Suppressor macrophage treated with lipopolysaccharide for 4 hours (primary cell): ENCODE measurements at places on chromosomes 11 and 22.
A peak's percentile ranks its signal among the peaks of the same experiment; 100 is the strongest.

GRCh38 chr11:119626871-119627270 lies 102.1 kb downstream of the NECTIN1 start:
- DNase-seq = no peak

GRCh38 chr11:103358251-103358650 lies 249.0 kb downstream of the DYNC2H1 start:
- no peak for DNase-seq

DNA sequence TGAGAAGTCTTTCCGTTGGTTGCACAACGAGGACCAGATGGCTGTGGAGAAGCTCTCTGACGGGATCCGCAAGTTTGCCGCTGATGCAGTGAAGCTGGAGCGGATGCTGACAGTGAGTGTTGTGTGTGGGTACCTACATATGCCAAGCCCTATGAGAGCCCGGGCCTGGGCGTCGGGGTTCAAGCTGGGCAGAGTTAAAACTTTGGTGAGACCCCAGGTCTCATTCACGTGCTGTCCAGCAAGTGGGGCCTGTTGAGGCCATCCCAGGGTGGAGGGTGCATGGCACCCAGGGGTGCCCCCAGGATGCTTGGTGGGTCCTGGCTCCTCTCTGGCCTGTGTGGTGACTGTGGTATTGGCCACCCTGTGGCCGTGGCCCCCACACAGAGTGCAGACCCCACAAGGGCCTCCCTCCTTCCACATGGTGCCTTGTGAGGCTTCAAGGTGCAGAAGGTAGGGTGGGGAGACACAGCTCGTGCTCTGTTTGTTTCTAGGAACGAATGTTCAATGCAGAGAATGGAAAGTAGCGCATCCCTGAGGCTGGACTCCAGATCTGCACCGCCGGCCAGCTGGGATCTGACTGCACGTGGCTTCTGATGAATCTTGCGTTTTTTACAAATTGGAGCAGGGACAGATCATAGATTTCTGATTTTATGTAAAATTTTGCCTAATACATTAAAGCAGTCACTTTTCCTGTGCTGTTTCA lies 12.8 kb downstream of the GATD1 start:
- no peak for DNase-seq

- no peak for DNase-seq
Measured at GRCh38 chr11:62682518-62682917, 3.6 kb upstream of the UBXN1 start.

DNA sequence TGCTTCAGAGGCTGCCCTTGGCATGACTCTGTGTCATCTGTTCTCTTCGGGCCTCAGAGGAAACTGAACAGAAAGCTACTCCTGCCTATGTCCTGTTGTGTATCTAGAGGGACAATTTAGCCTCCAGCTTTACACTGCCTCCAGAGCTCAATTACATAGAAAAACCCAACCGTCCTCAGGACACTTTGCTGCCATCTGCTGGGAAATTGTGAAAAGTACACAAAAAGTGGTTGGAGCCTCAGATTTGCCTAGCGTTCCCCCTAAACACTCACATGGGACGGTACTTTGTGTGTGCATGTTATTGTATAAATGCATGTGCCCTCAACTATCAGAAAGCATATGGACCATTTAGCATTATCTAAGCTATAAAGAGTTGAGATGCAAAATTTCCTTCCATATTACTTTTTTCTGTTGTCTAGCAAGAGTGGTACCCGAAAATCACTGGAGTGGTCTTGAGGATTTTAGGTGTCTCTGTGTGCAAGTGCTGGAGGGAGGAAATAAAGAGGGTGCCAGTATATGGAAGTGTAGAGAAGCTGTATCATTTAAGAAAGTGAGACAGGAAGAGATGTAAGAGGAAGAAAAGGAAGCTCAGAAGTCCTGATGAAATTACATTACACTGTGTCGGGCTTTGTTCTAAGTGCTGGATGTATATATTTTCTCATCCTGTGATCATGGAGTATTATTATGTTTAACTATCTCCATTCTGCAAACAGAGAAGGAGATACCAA lies 8.7 kb upstream of the MS4A4E start:
- DNase-seq = peak; percentile 69

GRCh38 chr11:120546312-120547205 lies 35.0 kb downstream of the GRIK4 start:
- DNase-seq = peak; percentile 45

GRCh38 chr11:109223451-109223850 lies 198.5 kb upstream of the C11orf87 start:
- DNase-seq = no peak

DNA sequence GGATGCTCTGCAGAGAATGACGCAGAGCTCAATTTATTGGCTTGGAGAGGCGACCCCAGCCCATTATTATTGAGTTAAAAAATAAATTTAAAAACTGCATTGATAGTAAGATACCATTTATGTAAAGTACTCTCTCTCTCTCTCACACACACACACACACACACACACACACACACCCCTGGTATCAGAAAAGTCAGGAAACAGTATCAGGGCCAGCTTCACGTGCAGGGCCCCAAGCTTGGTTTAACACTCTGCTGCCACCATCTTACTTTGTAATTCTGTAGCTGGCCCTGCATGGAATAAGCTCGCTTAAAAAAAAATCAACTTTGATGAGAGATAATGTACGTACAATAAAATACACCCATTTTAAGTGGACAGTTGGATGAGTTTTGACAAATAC lies 59.8 kb upstream of the CD5 start:
- DNase-seq = no peak
